ENCODE measurements at places on chromosomes 3 and 15.
A peak's percentile ranks its signal among the peaks of the same experiment; 100 is the strongest.

DNA sequence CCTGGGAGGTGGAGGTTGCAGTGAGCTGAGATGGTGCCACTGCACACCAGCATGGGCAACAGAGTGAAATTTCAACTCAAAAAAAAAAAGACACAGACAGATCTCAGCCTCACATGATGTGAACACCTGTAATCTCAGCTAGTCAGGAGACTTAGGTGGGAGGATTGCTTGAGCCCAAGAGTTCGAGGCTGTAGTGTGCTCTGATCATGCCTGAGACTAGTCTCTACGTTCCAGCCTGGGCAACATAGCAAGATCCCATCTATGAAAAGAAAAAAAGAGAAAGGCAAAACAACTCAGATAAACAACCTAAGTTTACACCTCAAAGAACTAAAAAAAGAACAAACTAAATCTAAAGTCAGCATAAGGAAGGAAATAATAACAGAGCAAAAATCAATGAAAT lies 11.0 kb downstream of the SCAPER start:
- no peak for DNase-seq

DNA sequence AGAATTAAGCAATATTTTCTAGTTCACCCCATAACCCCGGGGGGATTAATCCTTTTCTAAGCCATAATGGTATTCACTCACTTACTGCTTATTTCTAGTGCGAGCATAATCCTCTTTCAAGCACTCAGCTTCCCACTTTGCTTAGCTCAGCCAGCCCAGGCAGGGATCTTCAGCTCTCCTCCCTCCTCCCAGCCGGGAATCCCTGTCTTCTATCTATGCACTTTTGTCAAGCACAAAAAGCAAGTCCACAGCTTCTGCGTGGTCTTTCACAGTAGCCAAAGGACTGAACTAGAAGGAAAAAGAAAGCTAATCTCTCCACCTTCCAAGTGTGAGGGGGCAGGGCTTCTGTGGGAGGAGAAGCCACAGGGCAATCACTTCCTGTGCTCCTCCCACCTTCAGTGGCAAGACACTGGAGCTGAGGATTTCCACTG lies 62.8 kb downstream of the PEX5L start:
- DNase-seq = no peak

DNA sequence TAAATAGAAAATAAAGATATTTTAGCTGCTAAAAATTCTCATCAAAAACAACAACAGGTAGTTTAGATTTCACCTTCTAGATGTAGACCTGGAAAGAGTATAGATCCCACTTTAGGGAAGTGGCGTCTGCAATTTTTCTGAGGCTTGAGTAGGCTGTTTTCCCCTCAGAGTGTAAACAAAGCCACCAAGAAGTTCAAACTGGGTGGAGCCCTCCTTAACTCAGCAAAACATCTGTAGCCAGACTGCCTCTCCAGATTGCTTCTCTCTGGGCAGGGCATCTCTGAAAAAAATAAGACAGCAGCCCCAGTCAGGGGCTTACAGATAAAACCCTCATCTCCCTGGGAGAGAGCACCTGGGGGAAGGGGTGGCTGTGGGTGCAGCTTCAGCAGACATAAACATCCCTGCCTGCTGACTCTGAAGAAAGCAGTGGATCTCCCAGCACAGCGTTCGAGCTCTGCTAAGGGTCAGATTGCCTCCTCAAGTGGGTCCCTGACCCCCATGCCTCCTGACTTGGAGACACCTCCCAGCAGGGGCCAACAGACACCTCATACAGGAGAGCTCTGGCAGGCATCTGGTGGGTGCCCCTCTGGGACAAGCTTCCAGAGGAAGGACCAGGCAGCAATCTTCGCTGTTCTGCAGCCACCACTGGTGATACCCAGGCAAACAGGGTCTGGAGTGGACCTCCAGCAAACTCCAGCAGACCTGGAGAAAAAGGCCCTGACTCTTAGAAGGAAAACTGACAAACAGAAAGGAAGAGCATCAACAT lies 259.6 kb downstream of the STXBP5L start:
- DNase-seq = no peak

GRCh38 chr3:6549296-6549695 lies 311.6 kb upstream of the GRM7 start:
- DNase-seq = no peak

- DNase-seq = no peak
These were observed 236.9 kb upstream of the BHLHE40 start for GRCh38 chr3:4742359-4742758.

DNA sequence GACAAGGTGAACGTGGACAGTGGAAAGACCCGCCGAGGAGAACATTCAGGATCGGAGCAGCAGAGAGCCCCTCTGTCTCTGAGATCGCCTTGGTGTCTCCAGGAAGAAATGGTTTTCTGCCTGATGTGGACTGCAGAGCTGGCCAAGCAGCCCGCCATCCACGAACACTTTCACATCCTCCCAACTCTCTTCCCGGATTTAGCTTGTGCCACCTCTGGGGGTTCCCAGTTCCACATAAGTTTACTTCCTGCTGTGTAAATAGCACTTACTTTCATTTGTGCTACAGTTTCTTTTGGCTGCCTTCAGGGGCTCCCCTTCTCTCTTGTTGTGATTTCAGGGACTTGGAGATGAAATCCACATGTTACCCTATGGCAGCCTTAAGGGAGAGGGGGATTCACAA lies 48.4 kb downstream of the SEMA5B start:
- DNase-seq = no peak

GRCh38 chr3:28124882-28125281 lies 116.5 kb upstream of the CMC1 start:
- DNase-seq = no peak

DNA sequence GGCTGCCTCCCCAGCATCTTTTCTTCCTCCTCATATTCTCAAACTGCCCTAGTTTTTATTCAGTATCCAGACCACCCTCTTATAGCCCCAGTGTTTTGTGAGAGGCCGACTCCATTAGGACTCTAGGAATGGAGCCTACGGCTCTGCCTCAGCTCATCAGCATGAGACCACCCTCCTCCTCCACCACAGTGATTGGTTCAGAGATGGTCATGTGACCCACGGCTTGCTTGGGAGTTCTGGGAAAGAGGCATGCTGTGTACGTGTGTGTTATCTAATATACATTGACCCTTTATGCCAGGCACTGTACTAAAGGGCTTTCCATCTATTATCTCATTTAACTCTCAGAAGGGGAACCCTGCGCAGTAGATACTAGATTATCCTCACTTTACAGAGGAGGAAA lies 17.8 kb upstream of the CMTM7 start:
- no peak for DNase-seq

DNA sequence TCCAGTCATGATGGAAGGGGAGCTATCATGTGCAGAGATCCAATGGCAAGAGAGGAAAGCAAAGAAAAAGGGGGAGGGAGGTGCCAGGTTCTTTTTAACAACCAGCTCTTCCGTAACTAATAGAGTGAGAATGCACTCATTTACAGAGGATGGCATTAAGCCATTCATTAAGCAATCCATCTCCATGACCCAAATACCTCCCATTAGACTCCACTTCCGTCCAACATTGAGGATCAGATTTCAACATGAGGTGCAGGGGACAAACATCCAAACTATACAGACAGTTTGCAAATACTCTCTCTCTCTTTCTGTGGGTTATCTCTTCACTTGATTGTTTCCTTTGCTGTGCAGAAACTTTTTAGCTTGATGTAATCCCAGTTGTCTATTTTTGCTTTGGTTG lies 21.2 kb downstream of the ZDHHC23 start:
- no peak for DNase-seq

- DNase-seq = no peak
These were observed 209.6 kb downstream of the TJP1 start for GRCh38 chr15:29612701-29613100.

- DNase-seq = no peak
These were observed 68.2 kb downstream of the SIDT1 start for GRCh38 chr3:113600418-113601182.

DNA sequence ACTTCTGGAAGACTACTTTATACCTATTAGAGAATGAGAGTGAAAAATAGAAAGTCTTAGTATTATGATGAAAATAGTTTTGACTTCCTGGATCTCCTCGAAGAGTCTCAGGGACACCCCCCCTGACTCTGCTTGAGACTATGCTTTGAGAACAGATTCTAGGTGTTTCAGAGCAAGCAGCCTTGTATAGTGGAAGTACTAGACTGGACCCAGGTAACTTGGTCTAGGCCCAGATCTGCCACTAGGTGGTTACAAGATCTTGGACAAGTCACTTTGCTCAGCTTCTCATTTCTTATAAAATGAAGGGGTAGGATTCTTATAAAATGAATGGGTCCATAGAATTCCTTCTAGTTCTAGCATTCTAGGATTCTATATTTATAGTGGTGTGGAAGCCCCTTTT lies 9.1 kb downstream of the ABHD5 start:
- DNase-seq = peak; percentile 15

GRCh38 chr3:197333901-197334639 lies 35.7 kb upstream of the DLG1 start:
- DNase-seq = no peak

DNA sequence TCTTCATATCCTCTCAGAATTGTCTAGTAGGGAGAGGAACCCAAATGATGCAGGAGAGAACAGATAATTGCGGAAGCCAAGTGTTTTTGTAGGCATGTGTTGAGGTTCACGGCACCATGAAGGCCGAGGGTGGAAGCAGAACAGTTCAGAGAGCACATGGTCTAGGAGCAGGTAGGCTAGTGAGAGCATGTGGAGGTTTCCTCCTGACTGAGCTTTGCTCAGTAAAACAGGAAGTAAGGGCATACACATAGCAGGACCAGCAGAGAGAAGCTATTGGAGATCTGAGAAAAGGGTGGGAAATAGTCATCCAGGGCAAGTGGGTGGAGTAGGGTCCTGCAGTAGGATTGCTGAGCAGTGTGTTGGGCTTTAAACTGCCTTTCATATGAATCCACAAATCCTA lies 491.1 kb downstream of the FHIT start:
- DNase-seq = no peak

GRCh38 chr3:161413855-161414210 lies 42.5 kb upstream of the SPTSSB start:
- DNase-seq = no peak

GRCh38 chr3:20074226-20075063 lies 34.2 kb downstream of the KAT2B start:
- no peak for DNase-seq

GRCh38 chr3:49022688-49023171 lies 809 bp downstream of the NDUFAF3 start:
- no peak for DNase-seq

GRCh38 chr3:54845551-54845950 lies 82.3 kb downstream of the LRTM1 start:
- DNase-seq = no peak

- no peak for DNase-seq
These were observed 660 bp upstream of the BCL2L10 start for GRCh38 chr15:52113235-52113634.

GRCh38 chr3:186368717-186369116 lies 6.7 kb upstream of the DGKG start:
- no peak for DNase-seq

DNA sequence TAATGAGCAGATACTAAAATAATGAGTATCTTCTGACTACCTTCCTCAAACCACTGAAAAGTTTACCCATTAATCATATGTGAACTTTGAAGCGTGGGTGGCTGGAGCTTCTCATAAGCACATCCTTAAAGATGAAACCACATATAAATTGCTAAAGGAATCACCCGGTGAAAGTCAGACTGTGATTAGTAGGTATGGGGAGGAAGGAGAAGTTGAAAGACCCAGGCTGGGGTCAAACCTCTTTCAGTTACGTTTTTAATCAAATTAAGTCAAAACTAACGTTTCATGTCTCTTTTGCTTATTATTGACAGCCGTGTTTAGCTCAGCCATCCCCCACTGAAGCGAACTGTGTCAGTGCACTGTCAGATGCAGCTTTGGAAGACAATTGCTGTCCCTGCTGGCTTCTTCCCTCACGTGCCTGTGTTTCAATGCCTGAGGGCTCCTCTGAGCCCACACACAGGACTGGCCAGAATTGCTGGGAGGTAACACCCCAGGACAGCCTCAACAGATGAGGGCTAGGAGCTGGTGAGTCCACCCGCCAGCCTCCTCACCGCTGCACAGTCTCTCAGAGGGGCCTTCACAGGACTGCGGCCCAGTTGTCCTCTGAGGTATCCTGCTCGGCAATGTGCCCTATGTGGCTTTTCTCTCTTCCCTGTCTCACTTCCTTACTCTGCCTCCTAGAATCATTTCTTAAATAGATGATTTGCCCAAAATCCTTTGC lies 29.3 kb upstream of the SH3BP5 start:
- peak; percentile 32 for DNase-seq

- DNase-seq = no peak
These were observed 186.4 kb downstream of the ADAMTS9 start for GRCh38 chr3:64501298-64501906.

DNA sequence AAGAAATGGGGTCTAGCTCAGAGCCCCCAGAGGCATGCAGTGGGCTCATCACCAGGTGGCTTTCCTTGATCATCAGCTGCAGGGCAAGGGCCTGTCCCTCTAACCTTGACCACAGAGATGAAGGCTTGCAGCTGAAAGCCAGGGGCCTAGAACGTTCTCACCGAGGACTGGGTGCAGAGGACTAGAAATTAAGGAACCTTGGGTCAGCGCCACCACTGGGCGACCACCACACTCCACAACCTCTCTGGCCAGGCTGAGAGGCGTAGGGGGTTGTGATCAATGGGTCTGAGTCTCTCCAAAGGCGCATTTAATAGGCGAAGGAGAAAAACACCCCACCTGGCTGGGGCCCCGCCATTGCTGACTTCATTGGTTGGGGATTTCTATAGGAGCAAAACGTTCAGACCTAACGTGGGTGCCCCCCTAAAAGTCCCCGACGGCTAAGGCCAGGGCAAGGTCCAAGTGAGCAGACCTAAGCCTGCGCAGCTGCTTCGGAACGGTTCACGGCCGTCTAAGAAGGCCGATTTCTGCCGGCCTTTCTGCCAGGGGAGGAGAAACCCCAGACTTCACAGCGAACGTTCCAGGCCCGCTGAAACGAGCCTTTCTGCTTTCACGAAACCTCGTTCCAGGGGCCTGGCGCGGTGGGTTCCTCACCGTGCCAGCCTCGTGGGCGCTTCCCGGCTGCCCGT lies 915 bp downstream of the BCL2L10 start:
- no peak for DNase-seq

Data from CD4-positive, alpha-beta T cell treated with Interleukin-12 subunit alpha and Interleukin-12 subunit beta, for 1 hour (primary cell).